ENCODE measurements at places on chromosomes 6 and 20. TPM values are rescaled to one million over a fixed set of nuclear protein-coding genes. Genes with fewer than 3 reads are reported as not detected.

The TRIM26 gene
- 89.0 TPM for total RNA-seq

The CPNE5 gene
- total RNA-seq: 2.6 TPM

The HLA-DRB1 gene
- 15.1 TPM for total RNA-seq

The KCNQ2 gene
- total RNA-seq: 0.65 TPM

- no peak for DNase-seq
- H3K27ac ChIP-seq: no peak overlapping the region
- no peaks in the 10 kb centered on the region for H3K27me3 ChIP-seq
- no peaks in the 10 kb centered on the region for H3K36me3 ChIP-seq
- no peaks in the 10 kb centered on the region for H3K4me1 ChIP-seq
- no peak overlapping the region for H3K4me3 ChIP-seq
These were observed 51.8 kb downstream of the NKAIN2 start for GRCh38 chr6:123855506-123855905.

GRCh38 chr6:90413867-90414266, 117.2 kb upstream of the BACH2 start:
- peak overlapping the region; percentile 70 for H3K4me3 ChIP-seq
- peaks cover 85% of the 10 kb centered on the region for H3K4me1 ChIP-seq
- DNase-seq: peak; percentile 69
- H3K36me3 ChIP-seq: peaks cover 8% of the 10 kb centered on the region

- no peak overlapping the region for H3K27ac ChIP-seq
- no peaks in the 10 kb centered on the region for H3K27me3 ChIP-seq
- H3K4me1 ChIP-seq: peaks cover 5% of the 10 kb centered on the region
- H3K4me3 ChIP-seq: no peak overlapping the region
- H3K36me3 ChIP-seq: no peaks in the 10 kb centered on the region
These were observed 97.6 kb downstream of the ELOVL5 start for GRCh38 chr6:53251033-53251672.

GRCh38 chr6:157751547-157752200, 71.4 kb upstream of the SNX9 start:
- no peaks in the 10 kb centered on the region for H3K27me3 ChIP-seq
- H3K4me1 ChIP-seq: peaks cover 85% of the 10 kb centered on the region
- H3K27ac ChIP-seq: no peak overlapping the region
- H3K36me3 ChIP-seq: peaks cover 6% of the 10 kb centered on the region
- no peak overlapping the region for H3K4me3 ChIP-seq
- DNase-seq: no peak

- H3K4me1 ChIP-seq: no peaks in the 10 kb centered on the region
- peaks cover 2% of the 10 kb centered on the region for H3K36me3 ChIP-seq
- no peak overlapping the region for H3K4me3 ChIP-seq
- no peak for DNase-seq
- H3K27me3 ChIP-seq: peaks cover 12% of the 10 kb centered on the region
These were observed 190.8 kb downstream of the DLL1 start for GRCh38 chr6:170100046-170100445.

DNA sequence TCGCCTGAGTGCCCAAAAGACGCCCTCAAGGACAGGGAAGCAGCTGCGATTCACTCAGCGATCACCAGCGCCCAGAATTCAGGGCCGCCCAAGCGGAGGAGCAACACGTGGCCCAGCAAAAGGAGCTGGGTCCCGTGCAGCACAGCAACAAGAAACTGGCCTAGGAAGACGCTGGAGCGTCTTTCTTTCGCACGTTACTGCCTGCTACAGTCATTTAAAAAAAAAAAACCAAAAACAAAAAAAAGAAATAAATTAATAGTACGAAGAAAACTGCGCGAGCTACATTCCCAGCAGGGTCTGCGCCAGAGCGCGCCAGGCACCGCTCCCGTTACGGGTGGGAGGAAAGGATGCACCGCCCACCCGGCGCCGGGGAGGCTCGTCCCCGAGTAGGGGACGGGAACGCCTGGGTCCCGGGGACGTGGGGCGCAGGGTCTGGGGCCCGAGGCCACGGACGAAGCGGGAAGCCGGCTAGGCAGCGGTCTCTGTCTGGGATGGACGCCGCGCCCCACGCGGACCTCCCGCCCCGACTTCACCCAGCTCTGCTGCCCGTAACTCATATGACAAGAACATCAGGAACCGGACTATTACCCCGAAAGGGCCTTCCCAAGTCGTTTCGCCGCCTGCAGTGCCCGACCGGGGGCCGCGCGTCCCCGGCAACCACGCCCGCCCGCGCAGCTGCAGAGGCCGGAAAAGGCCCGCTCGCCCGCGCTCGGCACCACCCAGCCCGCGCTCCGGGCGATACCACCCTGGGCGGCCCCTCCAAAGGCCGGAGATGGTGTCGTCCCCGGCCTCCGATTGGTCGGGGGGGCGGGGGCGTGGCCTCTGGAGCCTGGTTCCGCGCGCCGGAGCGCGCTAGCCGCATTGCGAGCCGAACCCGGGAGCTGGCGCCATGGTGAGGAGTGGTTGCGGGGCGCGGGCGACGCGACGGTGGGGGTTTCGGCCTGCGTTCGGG, at the start of gene NOP56:
Gene NOP56, plus strand, starts transcription at position 861 of the 952 bp plus-strand sequence. Its CDS starts 29 bp downstream, at position 890.
- peaks cover 32% of the 10 kb centered on the region for H3K36me3 ChIP-seq
- peaks cover 51% of the 10 kb centered on the region for H3K4me1 ChIP-seq
- H3K27me3 ChIP-seq: no peaks in the 10 kb centered on the region
- peak within 1 kb of the TSS; percentile 98 for H3K27ac ChIP-seq
- DNase-seq: peak; percentile 95

DNA sequence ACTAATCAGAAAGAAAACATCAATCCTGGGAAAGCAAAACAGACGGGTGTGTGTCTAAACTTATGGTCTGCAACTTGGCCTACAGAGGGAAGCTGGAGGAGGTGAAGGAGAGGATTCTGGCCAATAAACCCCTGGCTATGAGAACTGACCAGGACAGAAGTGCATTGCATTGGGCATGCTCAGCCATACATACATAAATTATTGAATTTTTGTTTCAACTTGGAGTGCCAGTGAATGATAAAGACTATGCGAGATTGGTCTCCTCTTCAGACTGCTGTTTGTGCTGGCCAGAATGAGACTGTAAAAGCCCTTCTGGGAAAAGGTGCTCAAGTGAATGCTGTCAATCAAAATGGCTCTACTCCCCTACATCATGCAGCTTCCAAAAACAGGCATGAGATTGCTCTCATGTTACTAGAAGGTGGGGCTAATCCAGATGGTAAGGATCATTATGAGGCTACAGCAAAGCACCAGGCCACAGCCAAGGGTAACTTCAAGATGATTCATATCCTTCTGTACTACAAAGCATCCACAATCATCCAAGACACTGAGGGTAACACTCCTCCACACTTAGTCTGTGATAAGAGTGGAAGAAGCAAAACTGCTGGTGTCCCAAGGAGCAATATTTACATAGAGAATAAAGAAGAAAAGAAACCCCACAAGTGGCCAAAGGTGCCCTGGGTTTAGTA, 17.4 kb downstream of the ADNP start:
- H3K27ac ChIP-seq: peak overlapping the region; percentile 85
- no peaks in the 10 kb centered on the region for H3K27me3 ChIP-seq
- no peak overlapping the region for H3K4me3 ChIP-seq
- H3K36me3 ChIP-seq: peaks cover 11% of the 10 kb centered on the region
- H3K4me1 ChIP-seq: peaks cover 81% of the 10 kb centered on the region

DNA sequence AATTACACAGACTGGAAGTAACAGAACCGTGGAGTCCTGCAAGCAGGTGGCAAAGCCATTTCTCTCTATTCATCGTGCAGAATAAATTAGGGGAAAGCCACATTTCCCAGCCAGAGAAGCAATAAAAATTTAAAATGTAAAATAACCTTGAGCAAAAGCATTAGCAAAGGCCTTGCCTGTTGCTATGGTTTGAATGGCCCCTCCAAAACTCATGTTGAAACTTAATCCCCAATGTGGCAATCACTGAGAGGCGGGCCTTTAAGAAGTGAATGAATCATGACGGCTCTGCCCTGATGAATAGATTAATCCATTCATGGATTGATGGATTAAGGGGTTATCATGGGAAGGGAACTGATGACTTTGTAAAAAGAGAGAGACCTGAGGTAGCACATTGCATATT, 679.0 kb downstream of the PTPRT start:
- no peak overlapping the region for H3K4me3 ChIP-seq
- H3K4me1 ChIP-seq: no peaks in the 10 kb centered on the region
- no peak for DNase-seq
- no peaks in the 10 kb centered on the region for H3K36me3 ChIP-seq

DNA sequence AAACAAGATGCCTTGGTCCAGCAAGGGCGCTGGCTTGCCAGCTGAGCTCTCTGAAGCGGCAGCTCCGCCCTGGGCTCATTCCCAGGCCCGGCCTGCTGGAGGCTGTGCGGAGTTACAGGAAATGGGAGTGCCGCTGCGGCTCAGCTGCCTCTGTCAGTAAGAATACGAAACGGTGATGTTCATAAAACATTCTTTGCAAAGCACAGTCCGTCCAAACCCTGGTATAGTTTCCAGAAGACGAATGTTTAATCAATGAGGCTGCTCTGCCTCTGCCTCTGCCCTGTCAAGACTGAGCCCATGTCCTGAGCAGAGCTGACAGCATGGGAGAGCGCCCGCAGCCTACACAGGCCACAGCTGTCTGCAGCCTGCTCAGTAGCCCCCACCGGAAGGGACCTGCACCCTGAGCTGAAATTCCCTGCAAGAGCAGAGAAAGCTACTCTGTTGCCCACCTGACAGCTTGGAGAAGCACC, 153.3 kb upstream of the SNX9 start:
- H3K27ac ChIP-seq: no peak overlapping the region
- no peak overlapping the region for H3K4me3 ChIP-seq
- DNase-seq: no peak
- H3K27me3 ChIP-seq: peaks cover 26% of the 10 kb centered on the region
- H3K4me1 ChIP-seq: peaks cover 30% of the 10 kb centered on the region

Data from activated T-cell treated with anti-CD3 and anti-CD28 coated beads, Interleukin-2, amount 50 U/mL, for 72 hours (primary cell).